ENCODE measurements at places on chromosomes 13 and 19.

GRCh38 chr13:109697936-109698335 lies 88.4 kb downstream of the IRS2 start:
- DNase-seq = no peak

DNA sequence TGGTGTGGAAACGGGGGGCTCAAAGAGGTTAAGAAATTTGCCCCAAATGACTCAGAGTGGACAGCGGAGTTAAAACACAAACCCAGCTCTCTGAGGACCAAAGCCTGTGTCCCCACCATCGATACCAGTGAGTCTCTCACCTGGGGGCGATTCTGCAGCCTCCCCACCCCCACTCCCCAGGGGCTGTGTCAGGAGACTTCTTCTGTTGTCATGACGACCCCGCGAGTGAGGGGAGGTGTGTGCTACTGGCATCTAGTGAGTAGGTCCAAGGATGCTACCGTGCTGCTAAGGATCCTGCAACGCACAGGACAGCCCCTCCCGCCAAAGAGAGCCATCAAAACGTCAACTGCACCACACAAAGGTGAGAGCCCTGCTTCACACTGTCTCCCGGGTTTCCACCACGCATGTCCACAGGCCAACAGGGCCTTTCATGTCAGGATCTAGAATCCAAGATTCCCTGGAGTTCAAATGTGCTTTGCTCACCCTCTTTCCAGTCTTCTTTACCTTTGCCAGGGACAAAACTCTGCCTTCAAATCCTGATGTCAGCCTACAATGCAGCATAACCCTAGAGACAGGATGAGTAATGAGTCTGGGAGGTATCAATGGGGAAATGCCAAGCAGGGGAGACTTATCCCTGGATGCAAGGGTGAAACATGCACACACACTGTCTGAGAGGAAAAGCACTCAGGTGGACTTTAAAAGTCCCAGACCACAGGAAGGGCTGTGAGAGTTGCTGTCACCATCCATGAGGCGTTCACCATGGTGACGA lies 3.9 kb downstream of the RANBP3 start:
- no peak for DNase-seq

DNA sequence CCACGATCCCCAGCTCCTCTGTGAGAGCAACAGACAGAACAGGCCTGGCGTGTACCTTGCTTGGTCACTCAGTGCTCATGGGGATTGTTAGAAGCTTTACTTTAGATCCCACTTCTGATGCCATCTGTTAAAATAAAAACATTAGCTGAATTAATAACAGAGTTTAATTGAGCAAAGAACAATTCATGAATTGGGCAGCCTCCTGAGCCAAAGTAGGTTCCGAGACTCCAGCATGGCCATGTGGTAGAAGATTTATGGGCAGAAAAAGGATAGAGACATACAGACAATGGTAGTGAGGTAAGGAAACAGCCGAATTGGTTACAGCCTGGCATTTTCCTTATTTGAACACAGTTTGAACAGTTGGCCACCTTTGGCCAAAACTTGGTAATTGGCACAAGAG lies 223.9 kb upstream of the TRPC4 start:
- DNase-seq = no peak

GRCh38 chr19:9878511-9879196 lies 43.5 kb downstream of the PIN1 start:
- DNase-seq = no peak

DNA sequence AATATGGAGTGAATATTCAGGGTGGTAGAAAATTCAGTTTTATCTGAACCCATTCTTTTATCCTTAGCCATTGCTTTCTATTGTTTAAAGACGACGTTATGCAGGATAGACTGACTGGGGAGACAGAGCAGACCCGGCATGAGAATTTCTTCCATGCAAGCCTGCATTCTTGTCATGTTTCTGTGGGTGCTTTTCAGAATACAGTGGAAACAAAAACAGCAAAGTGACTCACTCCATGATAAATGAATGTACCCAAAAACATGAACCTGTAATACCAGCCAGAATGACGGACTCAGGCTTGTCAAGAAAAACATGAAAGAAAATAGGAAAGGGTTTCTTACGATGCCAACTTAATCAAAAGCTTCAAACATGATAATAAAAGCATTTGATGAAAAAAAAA lies 924.0 kb downstream of the EFNB2 start:
- no peak for DNase-seq

- DNase-seq = no peak
Measured at GRCh38 chr19:1754636-1755466, 1.5 kb downstream of the ONECUT3 start.

GRCh38 chr19:50358483-50359327 lies 6.7 kb downstream of the NAPSA start:
- peak; percentile 61 for DNase-seq

GRCh38 chr13:98228661-98229341 lies 51.7 kb upstream of the RNF113B start:
- DNase-seq = no peak

DNA sequence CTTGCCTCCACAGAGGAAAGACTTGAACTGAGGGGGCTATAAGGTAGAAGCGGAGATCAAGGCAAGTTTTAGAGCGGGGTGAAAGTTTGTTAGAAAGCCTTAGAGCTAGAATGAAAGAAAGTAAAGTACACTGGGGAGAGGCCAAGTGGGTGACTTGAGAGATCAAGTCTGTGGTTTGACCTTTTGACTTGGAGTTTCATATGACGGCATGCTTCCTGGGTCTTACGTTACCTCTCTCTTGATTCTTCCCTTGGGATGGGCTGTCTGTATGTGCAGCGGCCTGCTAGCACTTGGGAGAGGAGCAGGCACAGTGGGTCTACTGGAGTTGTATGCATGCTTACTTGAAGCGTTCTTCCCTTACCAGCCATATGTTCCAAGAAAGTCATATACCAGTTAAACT lies 1768.5 kb downstream of the PCDH9 start:
- DNase-seq = no peak

DNA sequence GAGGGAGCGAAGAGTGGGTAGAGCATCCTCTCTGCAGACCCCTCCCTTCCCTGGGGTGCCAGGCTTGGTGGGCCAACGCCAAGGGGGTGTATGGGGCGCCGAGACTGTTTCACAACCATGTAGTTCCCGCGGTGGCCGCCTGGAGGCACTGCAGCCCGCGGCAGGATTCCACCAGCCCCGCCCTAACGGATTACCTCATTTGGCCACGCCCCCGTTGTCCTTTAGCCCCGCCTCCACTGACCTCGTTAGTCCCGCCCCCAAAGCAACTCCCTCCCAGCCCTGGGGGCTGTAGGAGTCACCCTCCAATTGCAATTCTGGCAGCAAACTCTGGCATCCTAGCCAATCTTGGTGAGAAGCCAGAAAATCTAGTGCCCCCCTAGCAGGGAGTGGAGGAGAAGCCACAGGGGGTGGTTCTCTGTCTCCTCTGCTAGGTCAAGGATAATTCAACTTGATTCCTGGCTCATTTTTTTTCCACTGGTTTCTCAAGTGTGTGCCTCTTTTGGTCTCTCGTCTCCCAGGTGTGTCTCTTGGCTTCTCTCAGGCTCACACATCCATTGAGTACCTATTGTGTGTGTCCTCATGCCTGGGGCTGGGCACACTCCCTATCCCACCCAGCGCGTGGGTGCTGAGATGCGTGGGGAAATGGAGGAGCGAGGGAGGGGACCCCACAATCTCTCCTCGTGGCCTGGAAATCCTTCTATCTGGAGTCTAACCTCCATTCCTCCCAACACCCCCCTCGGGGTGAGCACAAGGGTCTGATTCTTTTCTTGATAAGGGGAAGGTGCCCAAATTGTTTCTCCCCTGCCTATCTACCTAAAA lies 2.0 kb downstream of the OLFM2 start:
- DNase-seq = peak; percentile 83

Measured in activated CD4-positive, alpha-beta T cell treated with anti-CD3 and anti-CD28 coated beads for 24 hours (primary cell).